ENCODE measurements at places on chromosomes 1 and 21.

DNA sequence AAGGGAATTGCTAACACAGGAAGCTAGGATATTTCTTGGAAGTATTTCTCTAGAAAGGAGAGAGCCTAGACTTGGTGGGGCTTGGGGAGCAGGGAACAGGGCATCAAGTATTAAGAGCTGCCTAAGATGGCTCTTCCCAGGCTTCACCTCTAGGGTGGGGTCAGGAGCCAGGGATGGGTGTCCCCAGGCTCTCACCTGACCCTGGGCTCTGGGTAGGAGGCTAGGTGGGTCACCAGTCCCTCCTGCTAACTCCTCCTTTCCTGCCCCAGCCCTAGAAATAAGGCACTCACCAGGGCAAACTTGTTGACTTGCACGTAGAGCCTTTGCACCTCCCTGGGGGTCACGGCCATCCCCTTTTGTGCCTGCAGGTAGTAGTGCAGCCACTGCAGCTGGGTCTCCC lies 15.0 kb downstream of the ETNK2 start:
- DNase-seq: no peak

DNA sequence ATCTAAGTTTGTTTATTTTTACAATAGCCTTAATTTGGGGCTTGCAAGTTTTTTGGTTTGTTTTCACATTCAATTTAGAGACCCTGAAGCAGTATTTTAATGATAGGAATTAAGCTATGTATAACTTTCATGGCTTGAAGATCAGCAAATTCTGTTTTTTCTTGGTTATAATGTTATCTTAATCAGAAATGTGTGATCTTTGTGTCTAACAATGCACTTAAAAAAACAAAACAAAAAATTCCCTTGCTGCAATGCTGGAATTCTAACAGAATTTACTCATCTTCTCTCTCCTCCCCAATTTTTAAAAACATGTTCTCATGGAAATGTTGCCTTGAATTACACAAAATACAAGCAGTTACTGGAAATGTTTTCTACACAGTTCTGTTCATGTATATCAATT lies 113.1 kb downstream of the OLFML2B start:
- no peak for DNase-seq

- DNase-seq: no peak
These were observed 369.3 kb downstream of the PBX1 start for GRCh38 chr1:164928232-164928812.

DNA sequence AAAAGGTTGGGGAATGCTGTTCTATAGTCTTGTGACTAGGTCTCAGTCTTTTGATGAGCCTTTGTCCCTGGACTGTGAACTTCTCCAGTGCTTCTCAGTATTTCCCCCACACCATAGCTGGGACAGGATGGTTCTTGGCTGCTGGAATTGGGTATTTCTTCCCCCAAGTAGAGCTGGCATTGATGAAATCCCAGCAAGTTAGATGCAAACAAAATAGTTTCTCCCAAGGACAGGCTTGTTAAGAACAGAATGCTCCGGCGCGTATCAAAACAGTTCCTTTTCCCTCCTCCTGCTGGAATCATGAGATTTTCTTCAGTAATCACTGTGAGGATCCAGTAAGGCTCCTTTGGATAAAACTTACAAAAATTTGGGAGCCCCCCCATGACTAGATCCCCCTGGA lies 162.6 kb downstream of the PIK3R3 start:
- no peak for DNase-seq

DNA sequence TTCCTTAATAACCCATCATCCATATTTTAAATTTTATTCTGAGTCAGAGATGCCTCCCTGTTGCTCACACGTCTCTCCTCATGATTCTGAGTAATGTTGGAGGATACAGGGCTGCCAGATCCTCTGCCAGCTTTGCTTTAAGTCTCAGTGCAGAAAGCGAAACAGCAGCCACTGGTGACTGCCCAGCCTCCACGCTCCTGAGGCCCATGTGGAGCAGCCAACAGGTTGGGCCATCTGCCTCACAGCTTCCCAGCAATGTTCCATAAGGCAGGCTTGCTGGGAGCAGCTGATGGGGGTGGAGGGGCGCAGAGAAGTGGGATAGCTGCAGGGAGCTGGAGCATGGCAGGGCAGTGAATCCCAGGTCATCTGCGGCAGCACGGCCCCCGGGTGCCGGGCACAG lies 104.2 kb downstream of the IGSF21 start:
- no peak for DNase-seq

- no peak for DNase-seq
These were observed 71.2 kb downstream of the CASZ1 start for GRCh38 chr1:10724948-10725847.

DNA sequence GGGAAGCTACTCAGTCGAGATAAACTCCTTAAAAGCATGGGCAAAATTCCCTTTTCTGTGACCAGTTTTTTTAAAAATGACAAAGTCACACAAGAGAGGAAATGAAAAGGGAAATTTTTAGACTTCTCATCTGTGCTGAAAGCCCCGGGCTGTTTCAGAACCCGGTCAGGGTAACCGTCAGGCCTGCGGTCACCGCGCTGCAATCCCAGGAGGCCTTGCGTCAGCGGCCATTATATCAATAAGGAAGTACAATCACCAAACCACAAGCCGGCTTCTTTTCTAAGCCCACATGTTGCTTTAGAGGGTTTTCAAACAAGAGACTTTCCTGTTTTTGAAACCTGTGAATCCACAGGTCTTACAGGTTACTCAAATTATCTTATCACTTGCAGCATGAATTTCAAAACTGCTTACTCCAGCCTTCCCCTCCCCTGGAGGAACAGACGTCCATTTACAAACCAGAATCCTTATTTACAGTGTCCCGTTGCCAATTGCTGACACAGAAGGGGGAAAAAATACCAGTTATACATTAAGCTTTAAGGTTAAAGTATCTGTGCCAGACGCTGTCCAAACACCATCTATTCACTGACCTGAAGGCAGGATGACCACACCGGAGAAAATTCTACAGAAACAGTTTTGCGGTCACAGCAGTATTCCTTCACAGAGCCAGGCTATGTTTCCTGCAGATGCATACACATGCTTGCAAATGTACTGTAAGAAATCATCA lies 165.3 kb downstream of the TOMM20 start:
- DNase-seq: peak; percentile 93
